Right ventricle myocardium inferior (tissue), 1 donor: ENCODE measurements at places on chromosomes 2 and 18. TPM values are rescaled to one million over a fixed set of nuclear protein-coding genes. Genes with fewer than 3 reads are reported as not detected.

The APCDD1 gene
- 34.5 TPM for total RNA-seq

- no peak for DNase-seq
Observed at GRCh38 chr2:211495339-211495738, 938.9 kb downstream of the CPS1 start.

- DNase-seq, result no peak
Observed at GRCh38 chr2:20136149-20136548, 84.7 kb upstream of the LAPTM4A start.

- DNase-seq, result no peak
Observed at GRCh38 chr2:176585791-176586190, 316.5 kb downstream of the MTX2 start.

DNA sequence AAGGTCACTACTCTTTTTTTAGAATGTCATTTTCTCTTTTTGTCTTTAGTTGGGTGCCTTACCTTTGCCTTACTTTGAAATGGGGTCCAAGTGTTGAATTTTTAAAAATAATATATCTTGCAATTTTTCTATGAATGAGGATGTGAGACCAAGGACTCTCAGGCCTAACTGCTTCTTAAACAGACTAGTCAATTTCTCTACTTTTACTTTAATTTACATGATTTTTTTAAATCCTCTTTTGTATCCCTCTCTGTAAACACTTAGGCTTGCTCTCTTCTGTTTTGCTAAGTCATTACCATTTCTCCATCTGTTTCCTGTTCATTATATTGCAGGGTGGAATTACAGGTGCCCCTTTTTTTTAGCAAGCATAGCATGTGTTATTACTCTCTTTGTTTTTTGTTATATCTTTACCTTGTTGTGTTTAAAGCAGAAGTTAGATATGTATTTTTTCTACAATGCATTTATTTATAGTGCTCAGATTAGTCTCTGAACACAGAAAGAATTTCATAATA, 261.8 kb downstream of the SPAG16 start:
- DNase-seq, result no peak

The CFAP65 gene
- not detected for total RNA-seq

The SMYD5 gene
- total RNA-seq, result 16.8 TPM

DNA sequence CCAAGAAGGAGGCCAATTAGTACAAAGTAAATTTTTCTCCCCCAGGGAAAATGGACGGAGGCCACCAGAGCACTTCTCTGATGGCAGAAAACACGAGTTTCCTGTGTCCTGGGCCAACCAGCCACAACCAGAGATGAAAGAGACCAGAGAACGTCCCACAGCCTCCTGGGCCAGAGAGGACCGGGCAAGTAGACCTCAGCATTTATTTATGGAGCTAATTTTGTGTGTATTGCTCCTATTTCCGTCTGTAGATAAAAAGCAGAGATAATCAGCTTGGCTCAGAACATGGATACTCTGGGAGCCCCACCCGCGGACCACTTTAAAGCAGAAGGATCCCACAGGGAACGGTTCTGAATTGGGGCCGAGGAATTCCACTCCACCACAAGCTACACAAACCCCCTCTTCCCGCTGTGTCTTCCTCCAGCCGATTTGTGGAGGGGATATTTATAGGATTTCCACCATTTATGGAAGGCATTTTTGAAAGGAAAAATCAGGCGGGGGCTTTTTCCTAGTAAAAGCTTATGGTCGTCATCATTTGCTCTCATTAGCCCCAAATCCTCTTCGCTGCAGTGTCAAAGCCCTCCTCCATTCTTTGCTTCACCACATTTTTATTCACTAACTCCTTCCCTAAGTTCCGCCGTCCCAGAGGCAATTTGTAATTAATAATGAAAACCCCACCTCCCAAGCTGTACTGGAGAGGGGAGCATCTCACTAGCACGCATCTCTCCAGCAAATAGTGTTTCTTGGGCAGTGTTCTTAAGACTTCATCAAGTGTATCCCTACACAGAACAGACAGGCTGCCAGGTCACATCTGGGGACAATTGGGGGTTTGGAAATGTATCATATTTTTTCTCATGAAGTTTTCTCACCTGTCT, 43.7 kb upstream of the TWIST2 start:
- no peak for DNase-seq

DNA sequence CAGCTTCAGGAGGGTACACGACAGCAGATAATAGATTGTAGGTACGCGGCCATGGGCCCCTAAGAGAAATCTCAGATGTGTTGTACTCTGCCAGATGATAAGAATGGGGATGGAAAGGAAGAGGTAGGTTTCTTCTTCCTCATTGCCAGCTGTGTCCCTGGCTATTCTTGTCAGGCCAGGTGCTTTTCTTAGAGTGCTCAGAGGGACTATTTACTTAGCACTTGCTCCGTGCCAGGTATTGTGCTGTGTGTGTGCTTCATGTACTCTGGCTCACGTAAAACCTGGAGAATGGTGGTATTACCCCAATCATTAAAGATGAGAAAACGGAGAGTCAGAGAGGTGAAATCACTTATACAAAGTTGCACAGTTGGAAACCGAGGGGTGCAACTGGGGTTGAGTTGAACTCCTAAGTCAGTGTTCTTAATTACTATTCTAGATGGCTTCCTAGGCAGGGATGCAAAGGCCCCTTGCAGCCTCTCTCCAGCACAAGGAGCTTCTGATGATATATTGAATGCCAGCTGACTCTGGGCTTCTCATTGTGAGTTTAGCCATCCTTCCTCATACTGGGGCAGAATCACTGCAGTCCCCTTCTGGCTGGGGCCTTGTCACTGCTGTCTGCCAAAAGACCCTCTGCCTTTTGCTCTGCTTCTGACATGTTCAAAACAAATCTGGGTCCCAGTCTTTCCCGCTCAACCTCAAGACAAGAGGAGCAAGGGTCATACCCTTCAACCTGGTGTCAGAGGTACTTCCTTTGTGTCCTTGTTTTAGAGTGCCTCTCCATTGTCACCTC, 60.7 kb downstream of the LYPD1 start:
- DNase-seq, result no peak
